ENCODE measurements at places on chromosomes 5 and 9.

DNA sequence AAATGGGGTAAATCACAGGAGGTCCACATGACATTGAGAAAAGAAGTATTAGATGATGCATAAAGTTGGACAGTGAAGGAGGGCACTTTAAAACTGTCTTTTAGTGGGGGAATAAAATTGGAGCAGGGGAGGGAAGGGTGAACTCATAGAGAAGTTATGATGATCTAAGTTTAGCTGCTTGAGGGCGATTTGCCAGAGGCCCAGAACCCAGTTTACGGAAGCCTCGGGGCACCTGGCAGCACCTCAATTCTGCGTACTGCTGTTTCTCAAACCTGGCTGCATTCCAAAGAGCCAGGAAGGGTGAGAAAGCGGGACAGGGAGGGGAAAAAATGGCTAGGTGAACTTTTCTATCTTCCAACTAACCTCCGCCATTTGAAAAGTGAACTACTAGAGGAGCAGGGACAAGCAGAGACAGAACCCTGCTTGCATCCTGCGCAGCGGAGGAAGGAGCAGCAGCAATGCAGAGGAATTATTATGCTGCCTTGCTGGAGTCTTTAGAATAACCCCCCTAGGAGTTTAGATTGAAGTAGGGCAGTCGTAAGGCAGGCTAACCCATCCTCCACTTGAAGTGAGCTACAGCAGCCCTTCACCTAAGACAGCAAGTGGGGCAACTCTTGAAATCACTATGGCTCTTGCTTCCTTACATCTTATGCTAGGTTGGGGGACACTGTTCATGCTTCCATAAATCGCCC is 316.8 kb downstream of the BRINP1 start:
- no peak for DNase-seq

GRCh38 chr5:150616506-150616905 is 24.0 kb upstream of the SYNPO start:
- no peak for DNase-seq

DNA sequence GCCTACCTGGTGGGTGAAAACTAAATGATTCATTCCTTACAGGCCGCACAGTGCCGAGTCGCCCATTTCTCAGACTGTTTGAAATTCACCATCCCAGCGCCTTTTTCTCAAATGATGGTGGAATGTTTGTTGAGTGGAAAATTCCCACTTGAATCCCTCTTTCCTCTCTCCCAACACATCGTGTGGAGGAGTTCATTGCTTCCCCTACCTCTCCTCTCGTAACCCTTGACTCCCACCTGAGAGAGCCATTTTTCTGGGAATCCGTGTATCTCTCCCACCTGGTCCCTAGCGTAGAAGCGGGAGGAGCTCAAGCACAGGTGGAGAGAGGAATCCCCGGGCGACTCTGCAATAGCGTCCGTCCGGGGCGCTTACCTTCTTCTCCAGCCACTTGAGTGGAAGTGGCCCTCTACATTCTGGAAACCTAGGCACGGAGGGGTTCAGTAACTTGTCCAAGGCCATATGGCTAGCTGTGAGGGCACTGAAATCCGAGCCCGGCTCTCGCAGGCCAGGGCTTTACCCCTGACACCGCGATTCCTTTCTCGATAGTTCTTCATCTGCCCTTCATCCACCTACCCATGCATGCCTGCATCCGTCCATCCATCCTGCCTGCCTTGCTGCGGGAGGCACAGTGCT is 683 bp downstream of the OSMR start:
- no peak for DNase-seq

GRCh38 chr5:125277494-125278154 is 531.2 kb upstream of the ZNF608 start:
- no peak for DNase-seq

- no peak for DNase-seq
Observed at GRCh38 chr5:55502759-55503158, 32.0 kb downstream of the PLPP1 start.

Measured in stimulated activated CD4-positive, alpha-beta T cell treated with anti-CD3 and anti-CD28 coated beads, Interleukin-4, amount 100 ng/mL, for 1 hour (primary cell).